ENCODE measurements at places on chromosomes 6 and 20. TPM values are rescaled to one million over a fixed set of nuclear protein-coding genes. Genes with fewer than 3 reads are reported as not detected.

Gene LKAAEAR1
- 0.55 TPM for total RNA-seq

GRCh38 chr6:145529582-145529981 is 205.7 kb downstream of the EPM2A start:
- no peak for DNase-seq

- DNase-seq: no peak
Observed at GRCh38 chr6:21722510-21722909, 129.0 kb downstream of the SOX4 start.

- no peak for DNase-seq
Observed at GRCh38 chr6:128240024-128240428, 280.4 kb downstream of the PTPRK start.

Measured in chondrocyte (in vitro differentiated cells).